CD4-positive, alpha-beta T cell (primary cell): ENCODE measurements at places on chromosomes 6 and 20. TPM values are rescaled to one million over a fixed set of nuclear protein-coding genes. Genes with fewer than 3 reads are reported as not detected.

HRH3 gene
- total RNA-seq = not detected

EBF4 gene
- 4.2 TPM for total RNA-seq

DNMT3B gene
- total RNA-seq = 0.33 TPM

BANF2 gene
- not detected for total RNA-seq

HCK gene
- total RNA-seq = 0.67 TPM

SLC22A1 gene
- 0.14 TPM for total RNA-seq

RAET1G gene
- total RNA-seq = not detected

ADAM33 gene
- not detected for total RNA-seq

TMEM200A gene
- total RNA-seq = 0.34 TPM

DEFB132 gene
- not detected for total RNA-seq

FRK gene
- total RNA-seq = not detected

DNAH8 gene
- not detected for total RNA-seq

OR10C1 gene
- total RNA-seq = not detected

HLA-DOA gene
- 6.1 TPM for total RNA-seq

NR2E1 gene
- total RNA-seq = not detected

MEP1A gene
- total RNA-seq = not detected
